ENCODE measurements at places on chromosomes 1 and 21. TPM values are rescaled to one million over a fixed set of nuclear protein-coding genes. Genes with fewer than 3 reads are reported as not detected.

Gene DRAXIN
- 0.31 TPM for total RNA-seq

Gene MAGI3
- total RNA-seq = 4.1 TPM

Gene KCNE2
- not detected for total RNA-seq

Gene S100A1
- total RNA-seq = not detected

Gene PGBD5
- under 0.01 TPM for total RNA-seq

Gene CHD5
- total RNA-seq = under 0.01 TPM

Gene TPTE
- total RNA-seq = not detected

Gene FMO1
- not detected for total RNA-seq

Gene KCNA3
- 143 TPM for total RNA-seq

Gene KCNN3
- 0.21 TPM for total RNA-seq

Gene TACSTD2
- under 0.01 TPM for total RNA-seq

Gene DLGAP3
- 0.21 TPM for total RNA-seq

Gene ZNF593OS
- not detected for total RNA-seq

Gene PTPN7
- total RNA-seq = 51.7 TPM

Gene C1orf115
- total RNA-seq = 1.3 TPM

Gene CASZ1
- total RNA-seq = 18.8 TPM

Gene TMPRSS15
- 0.21 TPM for total RNA-seq

Gene KCNA10
- total RNA-seq = not detected

Gene AK5
- 16.3 TPM for total RNA-seq

Gene CBR3
- total RNA-seq = 4.1 TPM

Gene FCRL3
- 8.8 TPM for total RNA-seq

Gene OR6F1
- not detected for total RNA-seq

Gene EDN2
- total RNA-seq = not detected

Gene OR2L2
- total RNA-seq = under 0.01 TPM

Gene ADAMTS5
- total RNA-seq = under 0.01 TPM

Gene PCAT6
- not detected for total RNA-seq

Gene SLC22A15
- total RNA-seq = 6.4 TPM

Gene GBP7
- not detected for total RNA-seq

Gene KRTAP19-7
- total RNA-seq = not detected

Gene IQCC
- 0.52 TPM for total RNA-seq

Gene CLSTN1
- total RNA-seq = 42.9 TPM

Gene S100B
- 20.8 TPM for total RNA-seq

Gene C1orf94
- not detected for total RNA-seq

Gene LIN28A
- not detected for total RNA-seq

Gene CENPS
- 1.8 TPM for total RNA-seq

Gene TNFSF4
- total RNA-seq = 14.3 TPM

Gene RGSL1
- not detected for total RNA-seq

Gene MATN1
- total RNA-seq = 1.6 TPM

Gene SLC1A7
- total RNA-seq = 0.94 TPM

All from mononuclear cell (primary cell).